Cardiac muscle cell (in vitro differentiated cells and primary cell): ENCODE measurements at places on chromosomes 4 and X.

GRCh38 chr4:19776929-19777328 is 474.8 kb upstream of the SLIT2 start:
- peak; percentile 37 for DNase-seq

DNA sequence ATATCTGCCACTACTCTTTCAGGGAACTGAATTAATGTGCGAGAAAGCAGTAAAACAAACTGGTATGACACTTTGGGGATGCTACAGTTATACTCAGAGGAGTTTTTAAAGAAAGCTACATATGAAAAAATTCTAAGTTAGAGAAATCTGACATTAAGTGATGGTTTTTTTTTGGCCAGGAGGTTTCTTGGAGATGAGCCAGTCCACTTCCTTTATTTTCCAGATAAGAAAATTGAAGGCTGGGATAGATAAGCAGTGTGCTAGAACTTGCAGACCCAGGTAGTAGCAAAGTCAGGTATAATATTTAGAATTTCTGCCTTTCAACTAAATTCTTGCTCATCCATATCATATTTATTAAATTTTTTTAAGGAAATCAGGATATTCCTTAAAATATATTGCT is 106.8 kb downstream of the FAT4 start:
- peak; percentile 16 for DNase-seq

GRCh38 chr4:94359838-94360237 is 17.2 kb upstream of the HPGDS start:
- no peak for DNase-seq

GRCh38 chrX:20265221-20265725 is 1.4 kb downstream of the RPS6KA3 start:
- peak; percentile 46 for DNase-seq

DNA sequence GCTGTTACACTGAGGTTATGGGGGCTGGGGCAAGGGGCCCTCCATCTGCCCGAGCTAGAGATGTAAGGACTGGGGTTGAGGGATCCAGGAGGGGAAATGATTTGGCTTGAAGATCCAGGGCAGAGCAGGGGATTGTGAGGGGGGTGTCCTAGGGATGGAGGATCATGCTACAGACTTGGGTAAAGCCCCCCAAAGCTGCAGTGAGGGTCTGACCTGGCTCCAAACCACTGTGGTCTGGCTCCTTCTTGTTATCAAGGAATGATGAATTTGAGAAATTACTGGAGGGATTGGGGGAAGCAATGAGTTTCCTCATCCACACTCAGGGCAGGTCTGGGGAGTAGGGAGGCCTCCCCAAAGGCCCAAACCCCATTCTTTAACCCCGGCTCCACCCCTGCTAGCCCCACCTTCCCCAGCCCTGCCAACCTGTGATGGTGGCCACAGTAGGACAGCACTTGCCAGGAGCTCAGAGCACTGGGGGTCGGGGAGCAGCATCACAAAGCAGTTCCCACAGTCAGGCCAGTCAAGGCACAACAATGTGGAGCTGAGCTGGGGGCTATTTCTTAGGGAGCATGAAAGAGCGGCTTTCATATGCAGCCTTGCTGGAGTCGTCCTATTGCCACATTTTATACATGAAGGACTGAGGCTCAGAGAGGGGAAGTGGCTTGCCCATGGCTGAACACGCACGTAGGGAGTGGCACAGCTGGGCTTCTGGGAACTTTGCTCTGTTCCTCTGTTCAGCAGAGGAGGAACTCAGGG is 165.5 kb downstream of the EFNB1 start:
- no peak for DNase-seq
